Nucleus accumbens (tissue), 56 donors: ENCODE measurements at places on chromosomes 3 and 15.
A peak's percentile ranks its signal among the peaks of the same experiment; 100 is the strongest.

DNA sequence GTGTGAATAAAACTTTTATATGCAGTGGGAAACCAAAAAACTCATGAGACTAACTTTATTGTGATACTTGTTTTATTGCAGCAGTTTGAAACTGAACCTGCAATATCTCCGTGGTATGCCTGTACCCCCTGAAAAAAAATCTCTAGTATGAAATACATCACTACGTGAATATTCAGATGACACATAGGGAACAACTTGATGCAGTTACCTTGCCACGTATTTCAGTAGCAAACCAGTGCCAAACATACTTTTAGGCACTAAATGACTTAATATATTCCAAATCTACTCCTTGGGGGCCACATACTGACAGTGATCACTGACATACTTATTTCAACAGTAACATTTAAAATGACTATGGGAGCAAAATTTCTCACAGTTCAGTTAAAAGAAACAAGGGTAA lies 13.8 kb downstream of the CRBN start:
- DNase-seq: no peak

- DNase-seq: no peak
These were observed 138.7 kb downstream of the ZPLD1 start for GRCh38 chr3:102573483-102574028.

DNA sequence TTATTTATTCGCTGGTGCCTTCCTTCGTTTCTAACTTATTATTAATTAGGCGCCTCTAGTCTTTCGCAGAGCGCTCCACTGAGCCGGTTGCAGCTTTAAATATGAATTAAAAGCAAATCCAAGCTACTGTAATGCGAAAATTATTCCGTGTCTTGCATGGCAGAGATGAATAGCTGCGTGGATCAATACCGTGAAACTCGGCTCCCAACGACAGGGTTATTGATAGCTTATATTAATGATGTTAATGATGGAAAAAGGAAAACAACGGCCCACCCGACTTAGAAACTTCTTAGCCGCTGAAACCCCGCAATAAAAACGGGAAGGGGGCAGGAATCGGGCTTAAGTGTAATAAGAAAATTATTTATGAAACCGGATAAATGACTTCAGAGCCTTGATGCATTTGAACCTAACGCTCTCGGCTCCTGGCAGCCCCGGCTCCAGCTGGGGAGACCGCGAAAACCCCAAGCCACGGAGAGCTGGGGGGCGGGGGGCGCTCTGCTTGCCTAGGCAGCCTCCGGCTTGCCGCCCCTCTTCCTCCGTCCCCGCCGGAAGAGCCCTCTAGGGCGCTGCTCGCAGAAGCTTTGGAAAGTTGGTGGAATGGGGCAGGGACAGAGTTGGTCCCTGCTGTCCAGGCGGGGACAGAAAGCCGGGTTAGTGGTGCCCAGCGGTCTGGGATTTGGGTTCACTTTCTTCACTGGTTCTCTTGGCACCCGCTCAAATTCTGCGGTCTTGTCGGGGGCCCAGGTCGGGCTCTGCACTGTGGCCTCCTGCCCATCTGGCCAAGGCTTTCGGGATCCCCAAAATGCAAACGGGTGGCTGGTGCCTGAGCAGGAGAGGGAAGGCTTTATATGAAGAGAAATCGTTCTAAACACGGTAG lies 7.7 kb upstream of the ONECUT1 start:
- DNase-seq: no peak

GRCh38 chr3:107705046-107705445 lies 182.3 kb downstream of the BBX start:
- DNase-seq: no peak

DNA sequence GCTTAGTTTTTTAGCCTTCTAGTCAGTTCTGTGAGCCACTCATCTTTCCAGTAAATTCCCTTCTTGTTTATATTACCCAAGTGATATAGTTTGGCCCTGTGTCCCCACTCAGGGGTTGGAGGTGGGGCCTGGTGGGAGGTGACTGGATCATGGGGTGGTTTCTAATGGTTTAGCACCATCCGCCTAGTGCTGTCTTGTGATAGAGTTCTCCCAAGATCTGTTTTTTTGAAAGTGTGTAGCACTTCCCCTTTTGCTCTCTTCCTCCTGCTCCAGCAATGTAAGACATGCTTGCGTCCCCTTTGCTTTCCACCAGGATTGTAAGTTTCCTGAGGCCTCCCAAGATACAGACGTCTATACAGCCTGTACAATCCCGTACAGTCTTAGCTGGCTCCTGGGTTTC lies 53.7 kb upstream of the INO80 start:
- no peak for DNase-seq

GRCh38 chr3:28042707-28043106 lies 198.7 kb upstream of the CMC1 start:
- no peak for DNase-seq

GRCh38 chr3:141087076-141087777 lies 36.1 kb downstream of the SPSB4 start:
- DNase-seq: no peak

DNA sequence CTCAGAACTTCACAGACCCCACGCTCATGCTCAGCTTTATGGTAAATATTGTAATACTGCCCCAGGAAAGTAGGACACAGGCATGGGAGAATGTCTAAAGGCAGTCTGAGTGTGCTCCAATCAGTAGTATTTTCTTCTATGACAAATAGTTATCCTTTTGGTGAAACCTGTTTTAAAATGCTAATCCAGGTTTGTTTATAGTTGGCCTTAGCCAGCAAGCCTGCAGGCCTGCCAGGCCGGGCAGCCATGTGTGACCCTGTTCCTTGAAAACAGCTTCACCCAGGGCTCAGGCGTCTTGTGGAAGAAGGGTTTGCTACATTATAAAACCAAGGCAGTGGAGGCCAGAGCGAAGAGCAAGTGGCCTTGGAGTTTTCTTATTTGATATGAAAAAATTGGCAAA lies 104.7 kb downstream of the SEMA6D start:
- peak; percentile 3 for DNase-seq

GRCh38 chr3:138440121-138440521 lies 5.7 kb downstream of the ESYT3 start:
- no peak for DNase-seq

- no peak for DNase-seq
These were observed 59.5 kb upstream of the TIPARP start for GRCh38 chr3:156614642-156615511.

GRCh38 chr3:34983631-34984030 lies 655.7 kb upstream of the ARPP21 start:
- DNase-seq: no peak

GRCh38 chr3:112682361-112682760 lies 41.4 kb upstream of the CCDC80 start:
- no peak for DNase-seq

DNA sequence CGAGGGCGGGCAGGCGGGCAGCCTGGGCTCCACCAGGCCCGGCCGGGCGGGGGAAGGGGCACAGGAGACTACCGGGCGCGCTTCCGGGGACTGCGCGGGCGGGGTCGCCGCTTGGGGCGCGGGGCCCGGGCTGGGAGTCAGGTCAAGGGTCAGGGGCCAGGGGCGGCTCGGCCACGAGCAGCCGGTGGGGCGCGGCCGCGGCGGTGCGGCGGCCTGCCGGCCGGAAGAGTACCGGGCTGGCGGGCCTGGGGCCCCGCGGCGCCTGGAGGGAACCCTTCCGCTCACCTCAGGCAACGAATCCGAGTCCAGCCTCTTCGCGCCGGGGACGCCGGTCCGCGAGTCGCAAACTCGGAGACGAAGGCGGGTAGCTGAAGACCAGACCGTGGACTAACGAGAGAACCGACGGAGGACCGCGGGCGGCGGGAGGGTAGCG lies 225 bp downstream of the RHOA start:
- DNase-seq: no peak

- no peak for DNase-seq
These were observed 102.7 kb downstream of the TBC1D5 start for GRCh38 chr3:17639765-17640164.

GRCh38 chr3:16300307-16300706 lies 35.3 kb downstream of the OXNAD1 start:
- DNase-seq: no peak

GRCh38 chr3:23785097-23785645 lies 20.6 kb upstream of the UBE2E1 start:
- DNase-seq: no peak

- no peak for DNase-seq
These were observed 393.7 kb upstream of the C2CD4B start for GRCh38 chr15:62558640-62559380.

GRCh38 chr3:190169877-190170276 lies 49.2 kb upstream of the P3H2 start:
- no peak for DNase-seq

DNA sequence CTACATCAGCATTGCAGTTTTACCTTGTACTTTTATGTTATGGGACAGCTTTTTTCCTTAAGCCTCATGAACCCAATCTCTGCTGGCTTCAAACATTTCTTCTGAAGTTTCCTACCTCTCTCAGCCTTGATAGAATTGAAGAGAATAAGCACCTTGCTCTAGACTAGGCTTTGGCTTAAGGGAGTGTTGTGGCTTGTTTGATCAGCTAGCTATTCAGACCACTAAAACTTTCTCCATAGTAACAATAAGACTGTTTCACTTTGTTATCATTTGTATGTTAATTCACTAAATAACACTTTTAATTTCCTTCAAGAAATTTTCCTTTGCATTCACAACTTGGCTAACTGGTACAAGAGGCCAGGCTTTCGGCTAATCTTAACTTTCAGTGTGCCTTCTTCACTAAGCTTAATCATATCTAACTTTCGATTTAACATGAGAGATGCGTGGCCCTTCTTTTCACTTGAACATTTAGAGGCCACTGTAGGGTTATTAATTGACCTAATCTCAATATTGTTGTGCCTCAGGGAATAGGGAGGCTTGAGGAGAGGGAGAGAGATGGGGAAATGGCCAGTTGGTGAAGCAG lies 8.1 kb upstream of the TIGIT start:
- no peak for DNase-seq

- DNase-seq: no peak
These were observed 177.9 kb upstream of the ICE2 start for GRCh38 chr15:60656885-60657284.

DNA sequence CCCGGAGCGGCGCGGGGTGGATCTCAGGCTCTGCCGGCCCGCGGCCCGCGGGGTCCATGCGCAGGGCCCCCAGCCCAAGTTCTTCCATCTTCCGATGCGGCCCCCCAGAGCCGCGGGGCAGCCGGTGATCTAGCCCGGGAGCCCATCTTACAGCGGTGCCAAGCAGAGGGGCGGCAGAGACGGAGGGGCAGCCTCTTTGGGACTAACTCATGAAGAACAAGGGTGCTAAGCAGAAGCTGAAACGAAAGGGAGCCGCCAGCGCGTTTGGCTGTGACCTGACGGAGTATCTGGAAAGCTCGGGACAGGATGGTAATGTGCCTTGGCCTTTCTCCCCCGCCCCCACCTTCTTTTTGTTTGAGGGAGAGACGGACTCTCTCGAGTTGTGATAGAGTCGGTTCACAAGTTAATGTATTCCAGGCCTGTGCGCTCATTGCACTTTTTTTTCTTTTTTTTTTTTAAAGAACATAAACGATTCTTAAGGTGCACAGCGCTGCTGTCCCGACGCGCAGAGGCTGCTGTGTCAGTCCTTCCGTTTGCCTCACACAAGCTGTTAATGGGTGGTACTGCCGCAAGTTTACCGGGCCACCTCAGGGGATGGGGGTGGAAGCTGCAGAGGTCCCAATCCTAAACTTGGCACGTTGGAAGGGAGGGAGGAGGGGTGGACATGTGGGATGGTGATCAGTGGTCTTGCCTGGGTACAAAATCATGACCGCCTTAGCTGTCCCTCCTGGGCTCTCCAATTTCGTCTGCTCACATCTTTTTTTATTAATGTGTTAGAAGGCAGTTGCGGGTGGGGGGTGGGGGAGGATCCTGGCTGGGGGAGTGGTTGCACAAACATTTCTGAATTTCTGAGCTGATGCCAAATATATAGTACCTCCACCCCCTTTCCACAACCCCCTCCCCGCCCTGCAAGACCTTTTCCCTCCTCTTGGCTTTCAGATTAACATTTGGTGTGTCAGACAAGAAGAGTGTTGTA lies 801 bp downstream of the ARHGAP31 start:
- DNase-seq: peak; percentile 37

- no peak for DNase-seq
These were observed 62.1 kb downstream of the PRICKLE2 start for GRCh38 chr3:64163019-64163754.

GRCh38 chr15:40372981-40373380 lies 9.5 kb upstream of the KNSTRN start:
- DNase-seq: no peak

- DNase-seq: no peak
These were observed 89.2 kb downstream of the FBN1 start for GRCh38 chr15:48556159-48556897.

DNA sequence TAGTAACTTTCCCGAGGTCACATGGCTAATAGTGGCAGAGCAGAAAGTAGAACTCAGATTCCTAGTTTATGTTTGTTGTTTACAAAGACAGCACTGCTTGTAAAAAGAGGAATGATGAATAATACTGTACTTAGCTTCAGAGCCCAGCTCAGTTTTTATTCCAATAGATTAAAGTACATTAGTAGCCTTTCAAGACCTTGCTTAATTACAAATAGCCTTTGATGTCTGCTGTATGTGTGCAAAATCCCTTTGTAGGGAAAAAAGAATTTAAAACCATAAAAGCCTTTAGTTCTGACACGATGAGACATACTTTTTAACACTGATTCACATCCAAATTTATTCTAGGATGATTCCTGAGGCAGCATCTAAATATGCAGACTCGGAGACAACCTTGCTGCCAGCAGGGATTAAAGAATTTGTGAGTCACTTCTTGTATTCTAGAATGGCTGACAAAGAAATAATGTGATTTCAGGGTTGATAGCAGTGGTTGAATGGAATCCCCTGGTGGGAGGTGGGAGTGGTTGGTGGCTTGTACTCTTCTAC lies 324.2 kb upstream of the TGFBR2 start:
- DNase-seq: no peak

DNA sequence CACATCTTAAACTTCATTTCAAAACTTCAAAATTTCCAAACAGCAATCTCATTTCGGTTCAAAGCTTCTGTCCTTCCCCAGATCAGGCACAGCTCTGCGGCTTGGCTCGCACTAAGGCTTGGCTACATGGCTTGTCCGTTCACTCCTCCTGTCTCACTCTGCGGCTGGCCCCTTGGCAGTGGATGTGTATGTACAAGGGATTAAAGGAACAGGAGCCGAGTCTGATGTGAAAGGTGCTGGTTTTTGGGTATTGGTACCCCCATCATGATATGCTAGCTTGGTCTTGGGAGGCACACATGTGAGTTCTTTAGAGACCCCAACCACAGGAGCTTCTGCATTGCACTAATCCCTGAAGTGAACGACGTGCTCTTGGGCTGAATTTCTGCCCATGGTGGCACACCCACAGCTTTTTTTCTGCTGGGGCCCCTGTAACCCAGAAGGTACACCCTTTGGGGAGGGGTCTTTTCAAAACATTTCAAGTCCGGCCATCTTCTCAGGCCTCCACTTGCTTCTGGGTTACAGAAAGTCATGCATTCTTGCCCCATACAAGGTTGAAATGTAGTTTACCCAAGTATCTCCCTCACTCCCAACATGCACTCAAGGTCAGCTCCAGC lies 12.6 kb downstream of the TM6SF1 start:
- no peak for DNase-seq
